SK-N-DZ (cell line): ENCODE measurements at places on chromosomes 1 and 21.

DNA sequence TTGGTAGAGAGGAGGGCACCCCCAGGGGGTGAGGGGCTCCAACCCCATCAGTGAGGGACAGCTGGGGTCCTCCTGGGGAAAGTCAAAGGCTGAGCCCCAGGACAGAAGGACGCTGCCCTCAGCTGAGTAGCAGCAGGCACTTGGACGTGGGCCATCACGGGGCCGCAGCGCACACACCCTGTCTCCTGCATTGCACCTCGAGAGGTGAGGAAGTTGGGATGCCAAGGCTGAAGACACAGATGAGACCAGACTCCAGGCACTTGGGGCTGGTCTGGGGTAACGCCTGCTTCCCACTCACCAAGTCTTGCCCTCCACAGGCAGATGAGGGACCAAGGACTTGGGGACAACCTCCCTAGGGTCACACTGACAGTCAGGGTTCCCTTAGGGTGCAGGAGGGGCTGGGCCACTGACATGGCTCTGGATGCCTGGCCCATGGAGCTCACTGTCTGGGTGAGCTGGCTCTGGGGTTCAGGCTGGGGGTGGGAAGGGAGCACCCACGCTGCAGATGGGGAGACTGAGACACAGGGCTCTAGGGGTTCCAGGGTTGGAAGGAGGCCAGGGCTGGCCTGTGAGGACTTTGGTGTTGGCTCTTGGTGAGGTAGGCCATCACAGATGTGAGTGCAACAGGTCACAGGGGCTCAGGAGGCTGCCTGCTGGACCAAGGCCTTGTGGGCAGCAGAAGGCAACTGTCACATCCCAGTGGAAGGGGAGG is 16.6 kb upstream of the ZNF678 start:
- DNase-seq, result no peak

DNA sequence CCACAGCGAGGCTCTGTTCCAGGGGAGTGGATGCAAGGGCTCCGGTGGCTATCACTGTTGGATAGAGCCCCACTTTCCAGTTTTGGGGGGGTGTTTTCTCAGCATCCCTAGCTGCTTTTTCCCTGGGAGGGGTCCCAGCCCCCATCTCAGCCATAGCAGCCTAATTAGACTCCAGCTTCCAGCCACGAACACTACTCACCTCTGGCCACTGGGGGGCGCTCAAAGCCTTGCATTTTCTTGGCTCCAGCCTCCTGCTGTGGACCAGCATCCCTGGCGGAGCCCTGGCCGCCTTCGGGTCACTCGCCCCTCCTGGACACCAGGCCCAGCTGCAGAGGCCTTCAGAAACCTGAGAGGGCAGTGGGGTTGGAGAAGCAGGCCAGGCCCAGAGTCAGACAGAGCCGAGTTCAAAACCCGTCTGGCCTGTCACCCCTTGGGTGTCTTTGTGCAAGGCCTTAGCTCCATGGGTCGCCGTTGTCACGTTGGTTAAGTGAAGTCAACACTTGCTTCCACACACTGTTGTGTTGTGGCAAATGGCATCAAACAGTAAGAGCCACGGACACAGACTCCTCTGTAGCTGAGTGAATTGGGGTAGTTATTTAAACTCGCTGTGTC is 93.5 kb upstream of the ACTL8 start:
- DNase-seq, result peak; percentile 59

- no peak for DNase-seq
Measured at GRCh38 chr1:7587773-7588456, 183.2 kb upstream of the VAMP3 start.

DNA sequence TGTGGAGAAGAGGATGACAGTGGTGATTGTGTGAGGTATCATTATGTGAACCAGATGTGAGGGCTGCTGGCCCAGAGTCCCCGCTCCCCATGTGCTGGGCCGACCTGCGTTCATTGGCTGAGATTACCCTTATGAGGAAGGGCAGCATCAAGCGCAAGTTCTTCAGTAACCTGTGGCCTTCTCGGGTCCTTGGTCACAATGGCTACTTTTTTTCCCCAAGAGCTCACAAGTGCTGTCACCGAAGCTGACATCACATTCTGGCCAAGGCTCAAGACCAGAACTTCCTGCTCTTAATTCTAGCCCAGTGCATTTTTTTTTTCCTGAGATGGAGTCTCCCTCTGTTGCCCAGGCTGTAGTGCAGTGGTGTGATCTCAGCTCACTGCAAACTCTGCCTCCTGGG is 262.9 kb downstream of the RHOU start:
- DNase-seq, result no peak

GRCh38 chr1:162206300-162206699 is 136.8 kb downstream of the NOS1AP start:
- DNase-seq, result no peak

DNA sequence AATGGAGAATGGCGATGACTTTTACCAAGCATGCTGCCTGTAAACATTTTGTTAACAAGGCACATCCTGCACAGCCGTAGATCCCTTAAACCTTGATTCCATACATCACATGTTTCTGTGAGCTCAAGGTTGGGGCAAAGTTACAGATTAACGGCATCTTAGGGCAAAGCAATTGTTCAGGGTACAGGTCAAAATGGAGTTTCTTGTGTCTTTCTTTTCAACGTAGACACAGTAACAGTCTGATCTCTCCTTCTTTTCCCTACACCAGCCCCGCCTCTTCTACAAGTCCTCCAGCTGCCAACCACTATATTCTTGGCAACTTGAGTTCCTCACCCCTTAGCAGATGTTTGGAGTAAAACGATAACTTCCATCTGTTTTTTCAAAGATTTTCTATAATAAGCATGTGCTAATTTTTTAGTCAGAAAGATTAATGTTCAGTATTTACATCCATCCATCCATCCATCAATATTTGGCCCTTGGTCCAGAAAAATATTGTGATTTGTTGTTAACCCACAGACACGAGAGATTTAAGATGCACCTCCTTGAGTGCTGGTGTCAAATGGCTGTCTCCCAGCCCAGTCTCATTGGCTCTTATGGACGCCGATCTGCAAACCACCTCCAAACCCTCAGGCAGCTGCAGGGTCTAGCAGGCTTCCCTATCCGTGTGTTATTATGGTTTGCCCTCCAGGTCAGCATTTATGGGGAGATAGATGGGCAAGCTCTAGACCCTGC is 3.8 kb downstream of the DNALI1 start:
- DNase-seq, result no peak
